NCI-H460 (cell line): ENCODE measurements at places on chromosomes 5 and 9. TPM values are rescaled to one million over a fixed set of nuclear protein-coding genes. Genes with fewer than 3 reads are reported as not detected.

The FST gene
- 71.1 and 84.8 TPM in 2 replicates for total RNA-seq

The GPR21 gene
- 0.20 and 0.49 TPM in 2 replicates for total RNA-seq

The DMRT3 gene
- total RNA-seq: not detected in 2 replicates

The FSTL4 gene
- 14.3 and 15.0 TPM in 2 replicates for total RNA-seq

The PCDHB16 gene
- 0.32 and 0.69 TPM in 2 replicates for total RNA-seq

The KCNN2 gene
- total RNA-seq: 0.23 TPM in 1 of 2 replicates, not detected in the other

The PCDHGA8 gene
- total RNA-seq: 0.97 and 1.4 TPM in 2 replicates

The SOX30 gene
- total RNA-seq: not detected in 2 replicates

The SYNPO gene
- 11.0 and 11.3 TPM in 2 replicates for total RNA-seq

The CMYA5 gene
- 0.29 and 0.42 TPM in 2 replicates for total RNA-seq

- no peak for DNase-seq
These were observed 119.1 kb downstream of the C9orf50 start for GRCh38 chr9:129501771-129502319.

GRCh38 chr5:73369278-73369677 is 79.3 kb downstream of the FOXD1 start:
- DNase-seq: no peak

DNA sequence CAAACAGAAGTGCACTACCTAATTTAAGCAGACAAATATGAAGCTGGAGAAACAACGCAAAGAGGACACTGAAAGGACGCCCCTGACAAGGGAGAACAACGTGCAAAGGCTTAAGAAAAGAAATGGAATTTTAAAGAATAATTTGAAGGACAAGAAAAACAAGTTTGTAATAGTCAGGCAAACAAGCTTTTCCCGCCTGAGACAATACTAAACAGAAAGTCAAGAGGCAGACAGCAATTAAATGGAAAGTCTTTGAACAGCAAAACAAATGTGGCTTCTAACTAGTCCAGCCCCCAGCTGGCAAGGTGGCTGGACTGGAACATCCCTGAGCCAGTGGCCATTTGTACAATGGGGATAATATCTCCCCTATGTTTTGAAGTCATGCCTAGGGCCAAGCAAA is 63.3 kb downstream of the SIL1 start:
- no peak for DNase-seq

GRCh38 chr9:134570711-134571325 is 70.8 kb upstream of the COL5A1 start:
- DNase-seq: no peak

DNA sequence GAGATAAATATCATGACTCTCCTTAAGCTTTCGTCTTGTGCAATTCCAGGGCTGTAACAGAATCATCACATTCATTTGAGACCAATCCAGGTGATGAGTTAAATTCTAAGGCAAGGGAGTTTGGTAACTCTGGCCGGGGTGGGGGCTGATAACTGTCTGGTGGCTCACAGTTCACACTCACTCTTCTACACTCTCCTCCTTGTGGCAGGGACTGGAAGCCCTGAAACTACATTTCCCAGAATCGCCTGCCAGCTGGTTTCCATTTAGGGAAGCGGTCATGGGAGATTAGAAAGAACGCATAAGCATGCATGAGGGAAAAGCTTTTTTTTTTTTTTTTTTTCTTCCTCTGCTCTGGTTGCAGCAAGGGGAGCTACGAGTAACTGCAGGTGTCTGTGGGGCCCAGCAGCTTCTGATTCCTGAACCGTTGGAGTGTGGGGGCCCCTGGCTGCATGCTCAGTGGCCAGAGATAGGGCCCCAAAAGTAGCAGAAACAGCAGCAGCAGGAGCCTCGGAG is 154.8 kb upstream of the TBC1D2 start:
- DNase-seq: no peak

DNA sequence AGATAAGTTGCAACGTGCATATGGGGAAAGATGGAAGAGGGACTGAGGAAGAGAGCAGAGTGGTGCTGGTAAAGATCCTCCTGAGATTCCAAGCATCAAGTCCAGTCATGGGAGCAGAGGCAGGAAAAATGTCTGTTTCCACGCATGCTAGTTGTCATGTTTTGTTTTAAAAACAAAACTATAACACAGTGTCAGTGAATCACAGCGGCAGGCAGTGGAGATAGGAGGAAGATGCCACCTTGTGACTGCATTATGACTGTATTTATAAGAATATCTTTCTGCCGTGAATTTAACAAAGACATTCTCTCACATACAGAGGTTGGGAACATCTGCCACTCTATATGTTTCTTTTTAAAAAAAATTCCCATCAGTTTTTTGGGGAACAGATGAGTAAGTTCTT is 3.7 kb upstream of the SVEP1 start:
- peak; percentile 8 for DNase-seq

DNA sequence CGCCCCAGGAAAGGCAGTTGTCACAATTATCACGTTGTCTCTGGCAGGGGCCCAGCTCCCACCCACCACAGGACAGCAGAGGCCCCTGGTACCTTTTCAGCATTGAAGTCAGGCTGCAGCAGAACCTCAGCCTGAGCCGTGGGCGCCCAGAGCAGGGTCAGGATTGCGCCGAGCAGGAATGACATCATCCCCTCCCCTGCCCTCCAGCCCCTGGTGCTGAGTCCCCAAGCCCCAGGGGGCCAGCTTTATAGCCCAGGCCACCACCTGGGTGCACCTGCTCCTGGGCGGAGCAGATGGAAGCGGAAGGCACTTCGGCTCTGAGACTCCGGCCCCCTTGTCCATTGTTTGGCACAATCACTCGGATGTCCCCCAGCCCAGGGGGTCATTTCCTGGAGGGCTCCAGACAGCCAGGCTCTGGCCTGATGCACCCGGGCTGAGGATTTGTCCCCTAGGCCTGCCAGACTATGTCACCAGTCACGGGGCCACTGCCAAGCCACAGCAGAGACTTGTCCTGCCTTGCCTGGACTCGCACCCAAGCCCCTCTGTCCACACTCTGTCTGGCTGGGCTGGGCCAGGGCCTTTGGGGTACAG is at the start of gene LCN15:
Gene LCN15 (minus strand): TSS at position 218 of the 591 bp plus-strand sequence. CDS start 30 bp downstream, at position 188.
- no peak for DNase-seq

- no peak for DNase-seq
These were observed 72.5 kb downstream of the AP3B1 start for GRCh38 chr5:78221964-78222451.

DNA sequence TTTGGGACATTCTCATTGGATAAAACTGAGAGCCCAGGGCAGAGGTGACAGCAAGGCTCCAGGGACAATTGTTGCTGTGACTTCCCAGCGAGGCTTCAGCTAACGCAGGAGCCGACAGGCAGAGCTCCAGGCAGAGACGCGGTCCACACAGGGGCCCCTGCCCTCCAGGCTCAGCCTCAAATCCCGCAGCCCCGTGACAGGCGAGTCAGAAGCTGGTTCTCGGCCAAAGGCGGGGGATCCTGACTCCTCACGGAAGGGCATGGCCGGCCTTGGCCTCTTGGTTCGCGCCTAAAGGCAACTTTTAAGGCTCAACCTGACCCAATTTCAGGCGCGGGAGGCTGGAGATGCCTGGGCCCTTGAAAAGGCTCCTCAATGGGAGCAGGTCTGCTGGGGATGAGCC is 21.3 kb downstream of the SLC12A7 start:
- no peak for DNase-seq

DNA sequence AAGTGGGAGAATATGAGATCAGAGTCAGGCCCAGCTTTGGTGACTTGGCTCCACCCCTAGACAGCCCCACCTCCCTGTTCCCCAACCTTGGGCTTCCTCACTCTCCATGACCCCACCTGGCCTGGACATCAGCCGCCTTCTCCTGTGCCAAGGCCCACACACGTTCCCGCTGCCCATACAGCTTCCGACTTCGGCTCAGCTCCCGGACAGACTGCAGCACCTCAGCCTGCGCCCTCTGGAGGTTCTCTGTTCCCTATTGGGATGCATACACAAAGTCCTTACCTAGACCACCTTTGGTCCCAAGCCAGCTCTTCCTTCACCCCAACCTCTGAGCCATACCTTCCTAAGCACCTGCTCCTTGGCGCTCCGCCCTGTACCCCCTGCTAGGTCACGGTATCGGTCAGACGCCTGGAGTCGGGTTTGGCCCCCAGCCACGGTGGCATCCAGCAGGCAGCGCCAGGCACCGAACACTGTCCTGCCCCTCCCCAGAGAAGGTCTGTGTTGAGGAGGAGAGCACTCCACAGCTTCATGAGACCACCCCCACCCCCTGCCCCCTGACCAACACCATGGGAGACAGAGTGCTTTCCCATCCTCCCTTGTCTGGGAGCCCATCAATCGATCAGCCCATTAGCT is 2.0 kb downstream of the FCHSD1 start:
- DNase-seq: no peak

- no peak for DNase-seq
These were observed 69.4 kb downstream of the TRPC7 start for GRCh38 chr5:136295914-136296313.

GRCh38 chr5:143601917-143602333 is 198.4 kb upstream of the NR3C1 start:
- no peak for DNase-seq

DNA sequence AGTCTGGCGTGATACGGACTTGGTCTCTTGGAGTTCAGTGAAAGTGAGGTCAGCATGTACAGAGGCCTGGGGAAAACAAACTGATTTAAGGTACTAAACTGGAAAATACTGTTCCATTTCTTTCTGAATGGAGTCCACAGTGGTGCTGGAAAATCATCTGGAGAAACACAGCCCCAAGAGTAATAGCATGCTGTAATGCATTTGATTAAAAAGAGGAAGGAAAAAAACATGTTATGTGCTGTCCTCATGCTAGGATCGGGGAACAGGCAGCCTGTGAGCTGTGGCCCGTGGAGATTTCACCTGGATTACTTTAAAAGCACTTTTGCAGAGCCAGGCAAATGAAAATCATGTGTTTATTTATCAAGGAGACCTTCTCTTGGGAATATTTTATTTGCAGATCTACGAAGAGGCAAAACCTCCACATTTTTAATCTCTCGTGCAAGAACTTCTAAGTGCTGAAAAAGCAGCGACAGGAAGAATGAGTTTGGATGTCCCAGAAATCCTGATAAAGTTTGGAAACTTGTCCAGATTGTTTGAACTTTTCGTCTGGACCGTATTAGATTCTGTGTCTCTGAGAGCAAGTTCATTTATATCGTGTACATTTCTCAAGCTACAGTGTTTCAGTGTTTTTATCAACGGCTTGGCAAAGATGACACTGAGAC is 228.8 kb downstream of the GAS1 start:
- DNase-seq: no peak

DNA sequence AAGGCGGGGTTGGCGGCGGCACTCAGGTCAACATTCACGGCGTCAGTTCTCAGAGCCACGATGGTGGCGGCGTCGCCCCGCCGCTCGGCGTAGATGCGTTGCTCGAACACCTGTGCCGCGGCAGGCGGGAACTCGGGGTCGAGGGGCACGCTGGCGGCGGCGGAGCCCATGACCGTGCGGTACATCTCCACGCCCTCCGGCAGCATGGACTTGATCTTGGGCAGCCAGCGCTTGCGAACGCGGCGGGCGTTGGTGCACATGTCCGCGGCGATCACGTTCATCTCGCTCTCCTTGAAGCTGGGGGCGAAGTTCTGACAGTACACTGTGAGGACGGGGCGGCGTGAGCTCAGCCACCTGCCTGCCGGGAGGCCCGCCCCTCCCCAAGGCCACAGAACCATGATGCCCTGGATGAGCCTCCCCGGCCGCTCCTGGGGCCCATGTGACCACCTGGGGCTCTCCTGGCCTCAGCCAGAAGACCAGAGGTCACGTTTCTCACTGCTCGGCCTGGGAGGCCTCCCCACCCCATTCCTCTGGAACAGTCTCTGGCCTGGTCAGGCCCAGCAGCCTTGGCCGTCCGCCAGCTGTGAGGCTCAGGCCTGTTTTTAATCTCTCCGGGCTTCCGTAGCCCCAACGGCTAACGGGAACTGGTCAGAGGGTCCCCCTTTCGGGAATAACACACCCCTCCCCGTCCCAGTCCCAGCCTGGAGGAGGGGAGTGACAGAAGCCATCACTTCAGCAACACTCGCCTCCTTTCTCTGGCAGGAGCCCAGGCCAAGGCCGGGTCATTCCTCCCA is 50.7 kb upstream of the UBAC1 start:
- no peak for DNase-seq

DNA sequence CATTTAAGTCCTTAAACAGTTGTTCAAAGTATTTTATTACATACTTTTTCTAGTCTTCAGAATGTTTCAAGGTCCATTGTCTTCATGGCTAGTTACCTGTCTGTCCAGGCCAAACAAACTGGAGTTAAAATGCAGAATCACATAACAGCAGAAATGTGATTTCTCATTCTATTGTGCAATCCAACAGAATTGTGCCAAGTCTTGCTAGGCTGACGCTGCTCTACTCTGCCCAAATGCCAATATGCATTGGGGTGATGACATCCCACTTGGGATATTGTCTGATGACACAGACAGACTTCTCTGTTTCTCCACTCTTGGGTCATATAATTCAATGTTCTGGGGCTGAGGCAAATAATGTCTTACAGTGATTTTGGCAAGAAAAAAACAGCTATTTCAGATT is 5.2 kb upstream of the SLC22A5 start:
- peak; percentile 86 for DNase-seq

DNA sequence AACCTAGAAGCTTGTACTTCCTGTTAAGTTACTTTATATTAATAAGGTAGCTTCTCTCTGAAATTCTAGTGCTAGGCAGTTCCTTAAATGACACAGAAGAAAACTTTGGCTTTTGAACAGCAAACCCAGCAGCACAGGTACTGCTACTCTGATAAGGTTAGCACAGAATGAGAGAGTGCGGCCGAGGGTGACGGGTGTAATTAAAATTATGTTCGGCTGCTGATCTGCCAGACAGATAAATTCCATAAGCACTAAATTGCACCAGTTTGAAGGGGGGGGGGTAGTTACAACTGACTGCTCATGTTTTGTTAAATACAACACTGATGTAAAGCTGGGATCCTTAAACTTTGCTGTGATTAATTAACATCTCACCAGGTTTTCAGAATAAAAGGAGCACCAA is 475.1 kb downstream of the SPOCK1 start:
- no peak for DNase-seq

GRCh38 chr9:133701981-133702797 is 36.0 kb downstream of the SARDH start:
- DNase-seq: no peak

DNA sequence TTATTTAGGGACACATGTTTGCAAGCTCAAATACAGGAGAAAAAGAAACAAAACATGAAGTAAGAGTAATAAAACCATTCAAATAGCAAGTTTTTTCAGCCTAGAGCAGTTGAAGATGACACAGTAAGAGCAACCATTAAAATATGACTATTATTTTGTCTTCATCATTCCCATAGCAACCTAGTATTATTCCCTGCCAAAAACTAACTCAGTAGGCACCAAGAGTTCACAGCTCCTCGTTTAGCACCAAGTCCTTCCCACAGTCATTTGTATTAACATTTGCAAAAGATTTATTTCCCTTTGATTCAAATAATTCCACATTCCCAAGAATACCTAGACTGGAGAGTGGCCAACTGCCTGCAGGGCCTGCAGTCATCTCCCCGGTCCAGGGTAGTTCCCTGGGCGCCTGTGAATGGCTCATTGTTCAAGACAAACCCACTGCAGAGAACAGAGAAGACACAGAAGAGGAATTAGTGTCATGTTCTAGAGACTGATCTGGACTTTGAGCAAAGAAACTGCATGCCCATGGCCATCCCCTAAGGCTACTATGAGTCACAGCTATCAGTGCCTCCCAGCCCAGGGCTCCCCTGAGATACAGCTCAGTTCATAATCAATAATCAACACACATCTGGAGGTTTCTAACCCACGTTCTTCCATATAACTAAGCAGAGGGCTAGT is 139.1 kb upstream of the MAP3K1 start:
- no peak for DNase-seq

GRCh38 chr5:39494107-39494510 is 69.3 kb upstream of the DAB2 start:
- no peak for DNase-seq

GRCh38 chr5:180193749-180194375 is 15.1 kb downstream of the RASGEF1C start:
- DNase-seq: no peak

- no peak for DNase-seq
These were observed 27.7 kb upstream of the SSBP2 start for GRCh38 chr5:81778642-81779041.

GRCh38 chr5:54556141-54556540 is 38.6 kb downstream of the SNX18 start:
- DNase-seq: no peak
